ENCODE measurements at places on chromosomes 1 and 21.

- DNase-seq: peak; percentile 88
These were observed 97.4 kb upstream of the KCNJ15 start for GRCh38 chr21:38159355-38159754.

GRCh38 chr1:162212713-162213112 lies 143.2 kb downstream of the NOS1AP start:
- DNase-seq: no peak

- no peak for DNase-seq
These were observed 16.0 kb downstream of the ELOA start for GRCh38 chr1:23759277-23759676.

GRCh38 chr1:38285807-38286530 lies 239.4 kb upstream of the POU3F1 start:
- DNase-seq: no peak

- peak; percentile 64 for DNase-seq
These were observed 536.6 kb upstream of the NR5A2 start for GRCh38 chr1:199490769-199491527.

- peak; percentile 21 for DNase-seq
These were observed 280.3 kb downstream of the FAM72C start for GRCh38 chr1:143691400-143691891.

DNA sequence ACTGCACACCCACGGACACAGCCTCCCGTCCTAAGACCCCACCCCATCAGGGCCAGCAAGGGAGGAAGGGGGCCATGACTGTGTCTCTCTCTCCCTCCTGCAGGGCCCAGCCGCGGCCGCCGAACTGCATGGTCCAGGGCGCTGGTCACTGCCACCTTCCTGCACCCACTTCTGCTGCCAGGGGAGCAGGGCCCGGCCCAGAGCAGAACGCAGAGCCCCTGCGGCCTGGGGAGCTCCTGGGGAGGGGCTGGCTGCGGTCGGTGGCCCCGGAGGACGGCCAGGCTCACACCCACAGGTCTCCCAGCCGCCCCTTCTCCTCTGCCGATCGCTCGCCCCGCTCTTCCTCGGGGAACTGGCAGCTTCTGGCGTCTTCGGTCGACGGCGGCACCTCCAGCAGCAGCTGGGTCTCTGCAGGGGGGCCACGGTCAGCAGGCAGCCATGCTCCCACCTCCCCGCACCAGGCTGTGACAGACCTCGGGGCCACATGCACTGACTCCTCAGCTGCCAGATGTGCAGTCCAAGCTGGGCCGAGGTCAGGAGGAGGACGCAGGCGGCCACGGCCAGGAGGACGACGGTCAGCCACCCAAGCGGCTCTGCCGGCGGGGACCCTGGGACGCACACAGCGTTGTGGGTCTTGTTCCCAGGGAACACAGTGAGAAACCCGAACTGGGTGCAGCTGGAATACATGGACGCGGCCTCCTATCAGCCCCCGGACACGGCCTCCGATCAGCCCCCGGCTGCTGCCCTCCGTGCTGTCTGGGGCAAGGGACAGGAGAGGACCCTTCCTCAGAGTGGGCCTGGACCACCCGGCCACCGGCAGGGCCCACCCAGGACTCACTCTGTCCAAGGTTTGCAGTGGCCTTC lies 2.6 kb downstream of the TNFRSF18 start:
- no peak for DNase-seq

- no peak for DNase-seq
These were observed 306.2 kb downstream of the FAM72C start for GRCh38 chr1:143665606-143666005.

GRCh38 chr1:101290922-101291561 lies 54.2 kb downstream of the S1PR1 start:
- no peak for DNase-seq

- DNase-seq: no peak
These were observed 5.3 kb downstream of the OLFML2B start for GRCh38 chr1:162018418-162018817.

GRCh38 chr1:48602349-48602748 lies 130.3 kb upstream of the SPATA6 start:
- no peak for DNase-seq

- DNase-seq: no peak
These were observed 84.4 kb downstream of the CLEC20A start for GRCh38 chr1:178412400-178412770.

GRCh38 chr1:181135437-181135731 lies 46.9 kb downstream of the IER5 start:
- DNase-seq: peak; percentile 78

- peak; percentile 75 for DNase-seq
These were observed 16.6 kb upstream of the CACYBP start for GRCh38 chr1:174982971-174983689.

DNA sequence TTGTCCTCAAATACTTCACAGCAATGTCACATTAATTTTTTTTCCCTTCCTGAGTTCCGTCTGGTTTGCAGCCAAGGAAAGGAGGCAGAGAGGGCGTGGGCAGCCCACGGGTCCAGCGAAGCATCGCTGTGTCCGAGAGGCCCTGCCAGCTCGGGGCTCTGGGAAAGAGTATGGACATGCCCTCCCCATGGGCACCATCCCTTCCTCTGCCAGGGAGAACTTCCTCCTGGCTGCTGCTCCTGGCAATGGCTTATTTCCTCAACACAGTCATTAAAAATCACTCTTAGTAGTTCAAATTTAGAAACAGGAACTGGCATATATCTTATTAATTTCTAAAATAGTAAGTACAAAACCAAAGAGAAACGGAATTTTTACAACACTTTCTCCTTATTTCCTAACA lies 115.4 kb downstream of the RIPK4 start:
- no peak for DNase-seq

- DNase-seq: no peak
These were observed 169.2 kb downstream of the APP start for GRCh38 chr21:26001356-26001755.

DNA sequence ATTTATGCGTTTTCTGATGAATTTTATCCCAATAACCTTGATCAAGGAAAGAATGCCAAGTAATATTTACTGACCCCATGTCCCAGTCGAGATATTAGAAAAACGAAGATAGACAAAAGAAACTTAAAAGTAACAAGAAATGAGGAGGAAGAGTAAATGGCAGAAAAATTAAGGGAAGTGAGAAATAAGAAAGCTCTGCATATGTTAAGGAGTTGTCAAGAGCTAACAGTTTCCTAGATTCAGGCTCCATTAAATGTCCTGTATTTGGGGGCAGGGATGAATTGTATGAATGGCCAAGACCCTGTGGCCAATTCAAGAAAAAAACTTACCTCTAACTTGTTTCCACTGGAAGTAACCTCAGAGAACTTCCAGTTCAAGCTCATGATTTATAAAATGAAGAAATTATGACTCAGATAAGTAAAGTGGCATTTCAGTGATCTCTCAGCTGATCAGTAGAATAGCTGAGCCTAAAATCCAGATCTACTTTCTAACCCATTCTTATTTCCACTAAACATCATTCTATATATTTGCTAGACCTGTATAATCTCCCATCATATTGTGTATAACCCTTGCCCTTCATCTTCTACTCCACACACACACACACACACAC lies 73.2 kb downstream of the ZC3H11B start:
- no peak for DNase-seq

- DNase-seq: no peak
These were observed 45.4 kb upstream of the SELENON start for GRCh38 chr1:25754470-25755181.

GRCh38 chr1:73674945-73675561 lies 522.9 kb downstream of the LRRIQ3 start:
- no peak for DNase-seq

DNA sequence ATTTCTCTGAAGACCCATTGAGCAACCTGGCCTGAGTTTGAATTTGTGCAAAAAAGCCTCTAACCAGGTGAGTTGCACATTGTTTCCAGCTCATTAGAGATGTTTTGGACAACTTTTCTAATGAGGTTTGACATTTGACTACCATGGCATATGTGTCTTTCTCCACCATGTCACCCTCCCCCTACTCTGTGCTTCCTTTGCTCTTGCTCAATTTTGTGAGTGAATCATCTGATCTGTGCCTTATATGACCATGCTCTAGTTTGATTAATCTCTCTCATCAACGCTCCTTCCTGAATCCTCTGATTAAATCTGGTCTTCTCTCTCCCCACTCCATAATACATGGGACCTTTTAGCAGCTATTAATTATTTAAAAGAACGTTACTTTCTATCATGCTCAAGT lies 144.8 kb upstream of the SAMSN1 start:
- no peak for DNase-seq

DNA sequence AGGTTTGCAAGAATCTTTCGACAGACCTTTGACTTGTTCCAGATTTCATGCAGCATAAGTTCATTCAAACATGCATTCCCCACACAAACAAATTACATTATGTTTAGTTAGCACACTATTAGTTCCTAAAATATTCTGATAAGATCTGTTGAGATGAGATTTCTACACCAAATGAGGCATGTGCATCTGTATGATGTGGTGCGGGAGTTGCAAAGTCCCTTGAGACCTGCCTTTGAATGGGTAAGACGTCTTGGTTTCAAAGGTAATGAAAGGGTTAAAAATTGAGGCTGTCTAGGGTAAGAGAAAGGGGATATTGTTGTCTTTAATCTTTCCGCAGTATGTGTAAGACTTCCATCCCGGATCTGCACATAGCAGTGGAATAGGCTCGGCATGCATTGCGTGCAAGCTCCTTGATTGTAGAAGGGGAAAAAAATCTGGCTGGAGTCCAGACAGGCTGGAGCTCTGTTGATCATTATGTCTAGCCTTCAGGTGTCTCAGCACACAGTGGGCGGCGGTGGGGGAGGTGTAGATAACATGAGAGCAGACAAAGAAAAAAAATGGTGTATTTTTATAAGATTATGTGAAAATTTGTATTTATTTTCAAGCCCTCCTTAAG lies 296.6 kb downstream of the PTPRC start:
- peak; percentile 98 for DNase-seq

DNA sequence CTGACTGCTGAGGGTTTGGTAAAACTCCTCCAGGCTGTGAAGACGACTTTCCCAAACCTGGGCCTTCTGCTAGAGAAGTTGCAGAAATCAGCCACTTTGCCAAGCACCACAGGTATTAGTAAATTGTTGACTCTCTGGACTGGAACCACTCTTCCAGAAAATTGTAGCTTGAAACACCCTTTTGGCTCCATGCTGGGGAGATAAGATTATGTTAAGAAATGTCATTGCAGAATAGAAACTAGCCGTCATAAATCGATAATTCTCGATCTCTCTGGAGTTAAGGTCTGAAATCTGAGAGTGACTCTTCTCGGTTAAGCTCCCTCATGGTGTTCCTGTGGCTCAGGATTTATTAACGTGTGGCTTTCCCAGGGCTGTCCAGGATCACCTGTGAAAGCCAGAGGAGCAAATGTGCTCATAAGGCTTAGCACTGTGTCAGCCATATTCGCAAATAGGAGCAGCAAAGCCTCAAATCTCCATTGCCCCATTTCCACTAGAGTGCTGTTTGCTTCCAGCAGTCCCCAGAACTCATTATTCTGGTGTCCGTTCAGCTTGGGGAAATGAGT lies 54.6 kb downstream of the ZBTB40 start:
- DNase-seq: no peak

GRCh38 chr1:51491166-51491981 lies 27.7 kb downstream of the EPS15 start:
- DNase-seq: no peak

- DNase-seq: no peak
These were observed 118.7 kb upstream of the ZBTB40 start for GRCh38 chr1:22332795-22333499.

DNA sequence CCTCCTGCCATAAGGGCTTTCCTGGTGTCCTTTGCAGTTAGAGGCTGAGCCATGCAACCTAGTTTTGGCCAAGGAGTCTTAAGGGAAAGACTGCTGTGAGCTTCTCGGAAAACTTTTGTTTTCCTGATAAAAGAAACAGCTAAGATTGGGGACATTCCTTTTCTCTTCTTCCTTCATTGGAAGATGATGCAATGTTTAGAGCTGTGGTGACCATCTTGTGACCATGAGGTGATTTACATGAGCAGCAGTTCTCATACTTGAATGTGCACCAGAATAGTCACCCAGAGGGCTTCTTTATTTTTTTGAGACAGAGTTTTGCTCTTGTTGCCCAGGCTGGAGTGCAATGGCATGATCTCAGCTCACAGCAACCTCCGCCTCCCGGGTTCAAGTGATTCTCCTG lies 20.4 kb upstream of the SMAP2 start:
- DNase-seq: no peak

DNA sequence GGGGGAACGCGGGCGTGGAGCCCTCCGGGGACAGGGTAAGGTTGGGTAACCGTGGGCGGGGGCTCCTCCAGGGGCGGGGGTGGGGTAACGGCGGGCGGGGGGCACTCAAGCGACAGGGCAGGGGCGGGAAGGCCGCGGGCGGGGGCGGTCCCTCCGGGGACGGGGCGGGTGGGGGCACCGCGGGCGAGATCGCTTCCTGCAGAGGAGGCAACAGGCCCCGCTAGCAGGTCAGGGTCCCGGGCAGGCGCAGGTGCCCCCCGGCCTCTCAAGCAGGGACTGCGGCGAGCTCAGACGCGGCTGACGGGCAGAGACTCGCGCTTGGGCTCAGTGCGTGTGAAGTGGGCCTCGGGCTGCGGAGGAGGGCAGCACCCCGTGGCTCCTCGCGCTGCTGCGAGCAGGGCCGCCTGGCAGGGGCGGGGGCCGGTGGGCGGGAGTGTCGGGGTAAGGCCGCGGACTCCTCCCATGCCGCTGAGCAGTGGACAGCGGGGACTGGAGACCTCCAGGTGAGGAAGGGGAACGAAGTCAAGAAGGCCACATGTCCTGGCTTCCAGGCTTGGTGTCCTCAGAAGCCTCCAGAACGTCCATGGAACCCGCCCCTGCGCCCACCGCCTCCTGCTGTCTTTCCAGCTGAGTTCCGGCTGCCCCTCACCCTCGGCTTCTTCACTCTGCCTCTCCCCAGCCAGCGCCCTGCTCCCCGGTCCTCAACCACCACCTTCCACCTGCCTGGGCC lies 627 bp upstream of the GNB1 start:
- DNase-seq: peak; percentile 83

DNA sequence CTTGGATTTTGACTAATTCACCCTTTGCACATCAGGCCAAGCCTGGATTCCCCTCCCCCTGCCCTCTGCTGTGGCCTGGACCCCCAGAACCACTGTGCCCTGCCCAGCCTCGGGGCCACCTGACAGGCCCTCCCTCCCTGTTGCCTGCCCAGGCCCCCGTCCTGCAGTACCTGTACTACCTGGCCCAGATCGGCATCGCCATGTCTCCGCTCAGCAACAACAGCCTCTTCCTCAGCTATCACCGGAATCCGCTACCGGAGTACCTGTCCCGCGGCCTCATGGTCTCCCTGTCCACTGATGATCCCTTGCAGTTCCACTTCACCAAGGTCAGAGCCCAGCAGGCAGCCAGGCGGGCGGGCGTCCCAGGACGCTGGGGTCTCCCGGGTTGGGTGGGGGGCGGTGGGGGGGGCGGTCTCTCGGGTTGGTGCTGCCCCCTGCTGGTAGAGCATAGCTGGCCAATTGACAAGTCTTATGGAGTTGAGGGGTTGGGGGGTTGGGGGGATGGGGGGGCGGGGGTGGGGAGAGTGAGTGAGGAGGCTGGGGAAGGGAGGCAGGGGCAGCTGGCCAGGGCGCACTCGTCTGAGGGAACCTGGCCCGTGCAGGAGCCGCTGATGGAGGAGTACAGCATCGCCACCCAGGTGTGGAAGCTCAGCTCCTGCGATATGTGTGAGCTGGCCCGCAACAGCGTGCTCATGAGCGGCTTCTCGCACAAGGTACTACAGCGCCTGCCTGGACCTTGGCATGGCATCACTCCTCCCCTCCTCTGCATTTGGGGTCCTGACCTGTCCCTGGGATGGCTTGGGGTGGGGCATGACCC lies 10.7 kb downstream of the AMPD2 start:
- DNase-seq: no peak
